Ovary (tissue), 10 donors: ENCODE measurements at places on chromosomes 1 and 21.

DNA sequence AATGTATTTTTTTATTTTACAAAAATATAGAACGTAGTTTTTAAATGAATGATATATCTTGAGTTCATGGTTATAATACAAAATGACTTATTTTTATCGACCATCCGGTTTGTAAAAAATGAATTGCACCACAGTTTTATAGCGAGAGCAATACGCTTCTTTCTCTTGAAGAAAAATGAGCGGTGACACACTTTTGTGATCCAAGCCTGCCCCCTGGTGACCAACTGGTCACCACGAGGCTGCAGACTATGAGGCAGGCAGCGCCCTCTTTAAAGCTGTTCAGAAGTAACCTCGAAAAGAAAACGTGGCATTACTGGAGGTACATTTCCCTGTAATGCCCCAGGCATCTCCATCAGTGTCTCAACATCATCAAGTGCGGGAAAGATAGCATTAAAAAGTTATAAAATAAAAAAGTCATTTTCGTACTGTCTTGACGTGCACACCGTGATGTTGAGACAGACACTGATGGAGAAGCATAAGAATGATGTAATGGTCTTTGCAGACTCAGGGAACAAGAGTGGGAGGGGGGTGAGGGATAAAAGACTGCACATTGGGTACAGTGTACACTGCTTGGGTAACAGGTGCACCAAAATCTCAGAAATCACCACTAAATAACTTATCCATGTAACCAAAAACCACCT, 734.2 kb upstream of the ADAMTS5 start:
- DNase-seq, result peak; percentile 83

DNA sequence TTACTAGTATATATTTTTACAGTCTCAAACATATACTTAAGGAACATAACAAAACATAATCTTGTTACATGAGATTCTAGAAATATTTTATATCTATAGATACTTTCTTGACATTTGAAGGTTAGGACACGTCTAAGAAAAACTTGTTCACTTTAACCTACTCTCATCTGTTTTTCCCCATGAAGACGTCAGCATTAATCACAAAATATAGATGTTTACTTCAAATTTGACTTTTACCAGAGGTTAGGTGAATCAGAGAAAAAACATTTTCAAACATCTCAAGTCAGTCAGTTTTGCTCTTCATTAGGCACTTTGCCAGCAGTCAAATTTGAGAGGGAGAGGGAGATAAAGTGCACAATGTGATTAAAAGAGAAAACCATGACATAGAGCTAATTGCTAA, 47.7 kb downstream of the BRINP3 start:
- DNase-seq, result no peak

GRCh38 chr1:13663969-13664368, 36.0 kb upstream of the PRDM2 start:
- no peak for DNase-seq

- no peak for DNase-seq
Measured at GRCh38 chr1:117638141-117638540, 32.3 kb downstream of the TENT5C start.

GRCh38 chr1:85935234-85935633, 221.3 kb downstream of the COL24A1 start:
- DNase-seq, result no peak

GRCh38 chr1:114322207-114322606, 168.5 kb upstream of the SYT6 start:
- DNase-seq, result no peak
